ENCODE measurements at places on chromosomes 2 and 18. TPM values are rescaled to one million over a fixed set of nuclear protein-coding genes. Genes with fewer than 3 reads are reported as not detected.

PKP4 gene
- total RNA-seq, result 18.8 TPM

SPATA3 gene
- total RNA-seq, result not detected

GREB1L gene
- total RNA-seq, result 0.36 TPM

MDH1B gene
- total RNA-seq, result 0.32 TPM

CDH7 gene
- not detected for total RNA-seq

UGT1A5 gene
- not detected for total RNA-seq

PDCD1 gene
- not detected for total RNA-seq

REG3A gene
- total RNA-seq, result not detected

CCDC142 gene
- 6.0 TPM for total RNA-seq

CDK15 gene
- total RNA-seq, result not detected

CAPN13 gene
- total RNA-seq, result not detected

PROC gene
- not detected for total RNA-seq

SEMA4C gene
- 28.2 TPM for total RNA-seq

SRD5A2 gene
- total RNA-seq, result not detected

KLHL14 gene
- total RNA-seq, result not detected

MYCN gene
- total RNA-seq, result 0.65 TPM

NCKAP1 gene
- total RNA-seq, result 106 TPM

HOXD12 gene
- not detected for total RNA-seq

EML6 gene
- under 0.01 TPM for total RNA-seq

SIX3 gene
- not detected for total RNA-seq

ABCG5 gene
- not detected for total RNA-seq

SLC11A1 gene
- total RNA-seq, result under 0.01 TPM

IL1RN gene
- not detected for total RNA-seq

TACR1 gene
- 4.7 TPM for total RNA-seq

TEKT4 gene
- total RNA-seq, result not detected

APCDD1 gene
- 9.2 TPM for total RNA-seq

SP140 gene
- not detected for total RNA-seq

CERKL gene
- not detected for total RNA-seq

PXDN gene
- total RNA-seq, result 588 TPM

ANKRD62 gene
- not detected for total RNA-seq

ZAP70 gene
- total RNA-seq, result not detected

MFF gene
- total RNA-seq, result 117 TPM

ANKAR gene
- 4.3 TPM for total RNA-seq

TMEM198 gene
- total RNA-seq, result 5.4 TPM

MSH2 gene
- 9.6 TPM for total RNA-seq

SLC5A7 gene
- not detected for total RNA-seq

SIGLEC15 gene
- total RNA-seq, result not detected
